Urinary bladder (tissue), 4 donors: ENCODE measurements at places on chromosomes 3 and 15.
A peak's percentile ranks its signal among the peaks of the same experiment; 100 is the strongest.

DNA sequence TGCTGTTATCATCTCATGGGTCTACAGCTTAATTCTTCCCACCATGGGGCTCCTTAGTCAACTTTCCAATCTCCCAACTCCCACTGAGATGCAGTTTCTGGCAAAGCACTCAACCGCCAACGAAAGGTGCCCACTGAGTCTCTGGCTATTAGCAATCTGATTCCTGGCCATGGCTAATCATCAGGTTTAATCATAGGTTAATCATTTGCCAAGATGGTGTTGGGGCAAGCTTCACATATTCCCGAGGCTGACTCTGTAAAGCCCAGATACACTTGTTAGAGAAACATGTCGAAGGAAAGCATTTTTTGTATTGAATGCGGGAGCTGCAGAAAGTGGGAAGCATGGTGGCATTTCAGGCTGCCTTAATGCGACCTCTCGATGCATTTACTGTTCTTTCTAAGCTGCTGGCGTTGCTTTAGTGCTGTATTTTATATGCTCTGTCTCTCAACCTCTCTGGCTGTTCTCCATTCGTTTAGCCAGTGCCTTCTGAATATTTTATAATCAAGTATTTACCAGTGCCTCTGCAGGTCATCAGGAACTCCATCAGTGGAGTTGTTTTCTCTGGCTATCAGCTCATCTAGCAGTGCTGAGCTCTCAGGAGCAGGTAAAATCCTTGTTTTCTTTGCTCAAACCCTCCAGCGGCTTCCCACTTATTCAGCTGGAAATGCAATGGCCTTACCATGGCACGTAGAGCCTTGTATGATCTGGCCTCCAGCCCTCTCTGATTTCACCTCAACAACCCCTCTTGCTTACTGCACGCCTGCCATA, 67.0 kb downstream of the EDEM1 start:
- no peak for DNase-seq

DNA sequence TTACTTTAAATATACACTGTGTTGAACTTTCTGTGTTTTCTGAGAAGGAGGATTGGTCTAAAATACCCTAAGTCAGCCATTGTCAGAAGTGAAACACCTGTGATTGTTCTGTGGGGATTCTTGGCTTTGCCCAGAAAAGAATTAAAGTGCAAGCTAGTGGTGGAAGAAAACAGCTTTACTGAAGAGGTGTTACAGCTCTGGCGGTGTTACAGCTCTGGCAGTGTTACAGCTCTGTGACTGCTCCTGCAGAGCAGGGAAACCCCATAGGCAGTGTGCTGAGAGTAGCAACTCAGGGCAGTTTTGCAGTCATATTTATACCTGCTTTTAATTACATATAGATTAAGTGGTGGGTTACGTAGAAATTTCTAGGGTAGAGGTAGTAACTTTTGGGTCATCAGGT, 66.6 kb downstream of the C3orf20 start:
- DNase-seq: no peak

GRCh38 chr3:161484226-161484625, 12.4 kb upstream of the OTOL1 start:
- DNase-seq: no peak

GRCh38 chr15:26318689-26319088, 454.2 kb downstream of the GABRB3 start:
- no peak for DNase-seq

- peak; percentile 26 for DNase-seq
These were observed 441.3 kb downstream of the MAGI1 start for GRCh38 chr3:65597226-65597951.
